Activated T-helper 1 cell treated with anti-CD3 and anti-CD28 coated beads, Interleukin-2, amount 50 U/mL, for 16 hours (primary cell): ENCODE measurements at places on chromosomes 2 and 18.

GRCh38 chr2:106667478-106668070 is 180.4 kb downstream of the CD8B2 start:
- DNase-seq, result no peak

DNA sequence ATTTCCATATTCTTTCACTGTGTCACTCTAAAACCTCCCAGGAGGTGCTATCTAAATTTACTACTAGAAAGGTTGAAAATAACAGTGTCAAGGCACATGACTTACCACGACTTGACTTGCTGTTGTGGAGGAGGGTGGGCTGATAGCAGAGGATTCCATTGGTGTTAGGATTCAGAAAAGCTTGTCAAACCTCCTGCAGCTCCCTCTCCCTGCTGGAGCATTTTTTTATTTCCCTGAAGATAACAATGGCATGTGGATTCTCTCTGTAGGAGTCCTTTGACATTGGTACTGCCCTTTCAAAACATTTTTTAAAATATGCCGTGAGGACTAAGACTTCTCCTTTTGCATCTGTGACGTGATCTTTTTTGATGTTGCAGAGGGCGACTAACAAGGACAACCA is 696.9 kb upstream of the GYPC start:
- DNase-seq, result no peak

- no peak for DNase-seq
These were observed 23.4 kb upstream of the C1D start for GRCh38 chr2:68086166-68086565.

DNA sequence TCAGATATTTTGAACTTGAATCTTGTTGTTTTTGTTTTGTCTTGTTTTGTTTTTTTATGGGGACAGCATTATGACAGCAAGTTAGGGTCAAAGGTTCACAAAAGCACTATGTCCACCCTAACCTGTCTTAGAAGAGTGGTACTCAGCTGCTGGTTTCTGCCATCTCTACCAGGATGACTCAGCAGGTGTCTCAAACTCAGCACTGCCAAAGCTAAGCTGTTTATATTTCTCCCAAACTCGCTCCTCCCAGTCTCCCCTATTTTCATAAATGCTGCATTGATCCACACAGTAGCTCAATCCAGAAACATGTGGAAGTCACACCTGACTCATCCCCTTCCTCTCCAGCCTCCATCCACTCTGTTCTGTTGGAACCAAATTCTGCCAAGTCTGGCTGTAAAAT is 134.9 kb downstream of the ZBTB7C start:
- no peak for DNase-seq

DNA sequence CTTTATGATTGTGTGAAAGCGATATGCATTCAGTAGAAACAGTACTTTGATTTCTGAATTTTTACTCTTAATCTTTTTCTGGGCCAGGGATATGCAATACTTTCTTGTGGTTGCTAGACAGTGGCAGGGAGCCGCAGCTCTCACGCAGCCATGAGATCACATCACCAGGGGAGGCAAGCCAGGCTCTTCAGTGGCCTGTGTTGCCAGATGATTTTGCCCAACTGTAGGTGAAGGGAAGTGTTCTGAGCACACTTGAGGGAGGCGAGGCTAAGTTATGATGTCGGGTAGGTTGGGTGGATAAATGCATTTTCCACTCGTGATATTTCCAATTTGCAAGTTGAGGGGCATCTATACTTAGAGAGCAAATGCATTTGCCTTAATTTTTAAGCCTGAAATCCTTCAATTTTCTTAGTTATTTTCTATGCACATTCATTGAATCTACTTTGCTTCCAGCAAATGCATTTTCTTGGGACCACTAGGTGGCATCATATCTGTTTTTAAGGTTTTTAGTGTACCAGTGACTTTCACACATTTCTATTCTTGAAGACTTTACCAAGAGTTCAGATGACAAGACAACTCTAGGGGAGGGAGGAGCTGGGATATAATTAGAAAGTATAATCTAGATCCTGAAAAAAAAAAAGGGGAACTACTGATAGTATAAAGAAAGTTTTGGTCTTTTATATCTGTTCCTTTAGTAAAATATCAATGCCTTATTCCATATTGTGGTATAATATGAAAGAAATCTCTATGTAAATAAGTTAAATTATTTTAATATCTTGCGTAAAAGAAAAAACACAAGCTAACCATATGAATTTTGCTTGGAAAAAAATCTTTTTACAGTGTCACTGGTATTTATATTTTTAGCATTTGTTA is 643.3 kb downstream of the SOCS6 start:
- DNase-seq, result no peak

DNA sequence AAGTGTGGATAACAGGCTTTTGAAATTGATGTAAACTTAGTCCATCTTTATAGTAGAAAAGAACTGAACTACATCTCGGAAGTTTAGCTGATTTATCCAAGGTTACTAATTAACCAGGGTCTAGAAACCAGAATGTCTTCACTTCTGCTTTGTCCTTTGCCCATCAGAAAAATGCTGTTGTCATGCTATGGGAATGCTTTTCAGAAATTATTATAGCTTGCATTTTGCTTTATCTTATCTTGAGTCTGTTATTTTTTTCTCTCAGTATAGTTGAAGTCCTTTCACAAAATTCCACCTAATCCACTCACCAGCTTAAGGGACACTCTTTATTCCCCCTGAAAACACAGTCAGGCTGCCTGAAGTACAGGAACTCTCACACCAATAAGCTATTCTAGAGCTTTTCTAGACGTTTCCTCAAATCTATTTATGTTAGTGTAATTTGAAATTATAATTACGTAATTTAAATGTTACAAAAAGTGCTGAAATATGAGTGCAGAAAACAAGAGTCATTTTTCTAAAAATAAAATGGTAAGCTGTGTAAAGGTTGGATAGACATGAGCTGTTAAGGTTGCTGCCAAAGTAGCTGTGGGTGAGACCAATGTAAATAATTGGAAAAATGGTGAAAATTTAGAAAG is 456.3 kb downstream of the TGIF1 start:
- no peak for DNase-seq

DNA sequence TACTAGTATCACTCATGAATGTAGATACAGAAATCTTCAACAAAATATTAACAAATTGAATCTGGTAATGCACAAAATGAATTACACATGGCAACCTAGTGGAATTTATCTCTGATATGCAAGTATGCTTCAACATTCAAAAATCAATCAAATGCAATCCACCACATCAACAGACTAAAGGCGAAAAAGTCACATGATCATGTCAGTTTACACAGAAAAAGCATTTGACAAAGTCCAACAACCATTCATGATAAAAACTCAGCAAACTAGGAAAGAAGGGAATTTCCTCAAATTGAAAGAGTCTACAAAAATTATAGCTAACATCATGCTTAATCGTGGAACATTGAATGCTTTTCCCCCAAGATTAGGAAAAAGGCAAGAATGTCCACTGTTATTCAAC is 150.5 kb upstream of the BCL2L11 start:
- no peak for DNase-seq

DNA sequence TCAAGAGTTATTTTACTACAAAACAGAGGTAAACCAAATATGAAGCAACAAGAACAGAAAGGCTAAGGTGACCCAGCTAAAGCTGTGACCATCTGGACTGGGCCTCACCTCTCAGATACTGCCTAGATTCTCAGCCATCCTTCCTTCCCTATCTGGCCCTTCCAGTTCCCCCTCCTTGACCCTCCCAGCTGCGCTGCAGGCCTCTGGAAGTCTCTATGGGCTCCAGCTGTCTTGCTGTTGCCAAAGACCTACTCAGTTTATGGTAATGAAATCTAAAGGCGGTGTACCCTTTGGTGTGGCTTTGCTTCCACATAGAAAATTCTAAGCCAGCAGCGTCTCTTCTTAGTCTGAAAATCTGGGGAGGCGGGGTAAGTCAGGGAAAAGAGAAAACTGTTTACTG is 55.7 kb downstream of the ARHGEF33 start:
- no peak for DNase-seq
